Activated CD8-positive, alpha-beta memory T cell treated with anti-CD3 and anti-CD28 coated beads for 1 hour (primary cell): ENCODE measurements at places on chromosomes 4 and X.

GRCh38 chr4:156547439-156547838, 424.2 kb downstream of the PDGFC start:
- DNase-seq, result no peak

- no peak for DNase-seq
Measured at GRCh38 chr4:140126261-140126660, 27.7 kb downstream of the MAML3 start.

DNA sequence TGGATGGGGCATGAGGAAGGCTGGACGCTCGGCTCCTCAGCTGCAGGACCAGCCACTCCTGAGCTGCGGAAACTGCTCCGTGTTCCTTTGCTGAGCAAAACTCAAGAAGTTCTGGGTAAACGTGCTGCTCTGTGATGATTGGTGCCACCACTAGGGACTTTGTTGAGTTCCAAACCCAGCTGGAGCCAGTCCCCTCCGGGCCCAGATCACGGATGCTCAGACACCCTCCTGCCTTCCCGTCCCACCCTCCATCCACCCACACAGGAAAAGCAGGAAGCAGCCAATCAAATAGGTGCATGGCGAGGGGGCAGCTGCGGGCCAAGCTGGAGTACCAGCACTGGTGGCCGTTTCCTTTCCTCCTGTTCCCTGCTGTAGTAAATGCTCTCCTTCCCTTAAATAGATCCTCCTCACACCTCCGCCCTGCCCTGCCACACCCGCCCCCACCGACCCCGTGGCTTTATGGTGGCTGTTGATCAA, 68.0 kb downstream of the ADRA2C start:
- DNase-seq, result no peak

- DNase-seq, result no peak
Measured at GRCh38 chrX:17830211-17830610, 30.9 kb downstream of the RAI2 start.

DNA sequence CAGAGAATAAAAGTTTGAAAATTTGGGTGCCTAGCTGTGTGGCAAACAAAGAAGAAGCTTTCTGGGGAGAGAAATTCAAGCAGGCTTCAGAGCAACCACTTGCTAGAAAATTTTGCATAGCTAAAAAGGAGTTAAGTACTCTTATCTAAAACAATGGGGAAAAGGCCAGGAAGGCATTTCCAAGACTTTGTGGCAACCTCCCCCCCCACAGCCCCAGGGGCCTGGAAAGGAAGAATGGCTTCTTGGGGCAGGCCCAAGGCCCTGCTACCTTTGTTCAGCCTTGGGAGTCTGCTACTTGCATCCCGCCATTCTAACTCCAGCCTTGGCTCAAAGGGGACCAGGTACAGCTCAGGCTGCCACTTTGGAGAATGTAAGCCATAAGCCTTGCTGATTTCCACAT, 102.2 kb downstream of the PTCHD1 start:
- no peak for DNase-seq

DNA sequence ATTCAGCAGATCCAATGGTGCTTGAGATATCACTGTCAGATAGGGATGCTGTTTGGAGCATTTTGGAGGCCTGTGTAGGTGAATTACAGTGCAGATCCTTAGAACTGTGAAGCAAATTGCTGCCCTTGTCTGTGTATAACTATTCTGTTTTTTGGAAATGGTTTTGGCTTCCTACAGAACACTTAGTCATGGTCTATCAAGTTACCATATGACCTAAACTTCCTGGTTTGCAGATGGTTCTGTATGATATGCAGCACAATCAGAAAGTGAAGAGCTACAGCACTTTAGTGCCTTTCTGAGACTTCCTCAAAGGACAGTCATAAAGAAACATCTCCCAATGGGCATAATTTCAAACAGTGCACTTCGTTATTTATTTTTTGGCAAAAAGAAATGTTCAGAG, 688.6 kb downstream of the SH3BGRL start:
- DNase-seq, result no peak

DNA sequence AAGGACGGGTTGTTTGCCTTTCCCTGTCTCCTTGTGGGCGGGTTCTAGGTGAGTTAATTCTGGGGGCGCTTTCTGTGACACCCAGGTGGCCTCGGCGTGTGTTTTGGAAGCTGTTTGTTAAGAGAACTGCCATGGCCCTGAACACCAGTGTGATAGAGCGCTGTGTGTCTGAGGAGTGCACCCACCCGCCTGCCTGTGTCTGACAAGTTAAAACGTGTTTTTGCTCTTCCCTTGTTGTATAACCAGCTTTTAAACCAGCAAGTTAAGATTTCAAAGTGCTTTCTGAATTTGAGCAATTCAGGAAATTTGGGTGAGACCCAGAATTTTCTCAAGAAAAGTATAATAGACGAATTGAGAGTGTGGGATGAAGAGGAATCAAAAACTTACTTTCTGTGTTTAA, 55.2 kb upstream of the HGFAC start:
- DNase-seq, result no peak

- no peak for DNase-seq
Measured at GRCh38 chr4:152663203-152664066, 16.4 kb downstream of the TMEM154 start.

- DNase-seq, result no peak
Measured at GRCh38 chrX:148755111-148755510, 254.7 kb downstream of the AFF2 start.

GRCh38 chrX:2654436-2655340, 36.4 kb upstream of the CD99 start:
- DNase-seq, result no peak

GRCh38 chr4:173420801-173421200, 21.9 kb upstream of the SCRG1 start:
- no peak for DNase-seq

- DNase-seq, result no peak
Measured at GRCh38 chrX:10949541-10949940, 161.6 kb upstream of the HCCS start.

GRCh38 chr4:168677879-168678278, 181.0 kb downstream of the PALLD start:
- no peak for DNase-seq

DNA sequence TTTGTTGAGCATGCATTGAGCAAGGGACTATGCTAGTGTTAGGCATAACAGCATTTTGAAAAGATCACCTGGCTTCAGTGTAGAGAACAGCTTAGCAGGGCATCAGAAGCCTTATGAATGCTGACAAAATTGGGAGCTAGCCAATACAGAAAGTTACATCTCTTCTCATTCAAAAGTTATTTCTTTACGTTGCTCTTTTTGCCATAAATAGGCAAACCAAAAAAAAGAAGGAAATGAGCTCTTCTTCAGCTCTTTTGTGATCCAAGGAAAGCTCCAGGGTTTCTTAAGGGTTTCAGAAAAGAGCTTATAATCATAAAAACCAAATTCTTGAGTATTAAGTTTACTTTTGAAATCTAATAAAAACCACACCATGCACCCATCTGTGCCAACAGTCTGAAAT, 35.2 kb upstream of the LNX1 start:
- no peak for DNase-seq

DNA sequence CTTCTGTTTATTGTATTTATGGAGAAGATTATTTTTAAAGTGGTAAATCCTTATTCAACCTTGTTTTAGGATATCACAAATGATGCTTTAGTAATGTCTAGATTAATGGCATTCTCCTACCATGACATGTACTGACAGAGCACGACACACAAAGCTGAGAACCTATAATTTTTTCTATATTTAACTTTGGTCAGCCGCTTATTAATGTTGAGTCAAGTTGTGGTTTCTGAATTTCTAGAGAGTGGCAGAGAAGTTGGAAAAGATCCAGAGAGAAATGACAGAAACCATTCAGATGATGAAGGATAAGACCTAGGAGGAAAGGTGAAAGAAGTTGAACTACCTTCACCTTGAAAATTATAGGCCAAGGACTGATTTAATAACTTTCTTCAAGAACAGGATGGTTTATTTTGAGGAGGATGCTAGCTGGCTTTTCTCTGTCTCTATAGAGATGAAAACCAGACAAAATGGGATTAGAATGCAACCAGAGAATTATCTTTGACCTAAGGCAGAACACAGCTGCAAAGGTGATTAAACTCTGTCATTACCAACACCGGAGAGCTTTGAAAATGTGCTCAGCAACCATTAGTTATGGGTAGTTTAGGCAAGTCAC, 62.6 kb upstream of the TSPAN5 start:
- no peak for DNase-seq

DNA sequence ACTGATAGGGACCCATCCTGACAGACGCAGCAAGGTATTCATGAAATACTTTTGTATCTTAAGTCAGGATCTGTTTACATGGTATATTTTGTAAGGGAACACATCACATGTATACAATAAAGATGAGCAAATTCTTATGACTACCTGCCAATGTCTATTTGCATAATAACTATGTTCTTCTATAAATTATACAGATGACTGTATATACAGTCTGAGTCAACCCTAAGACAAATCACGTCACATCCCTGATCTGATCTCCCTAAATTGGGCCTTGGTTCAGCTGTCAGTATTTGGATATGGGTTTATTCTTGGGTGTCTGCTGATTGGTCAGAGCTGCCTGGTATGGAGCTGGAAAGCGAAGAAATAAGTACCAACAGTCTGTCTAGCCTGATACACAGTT, 93.3 kb downstream of the SERPINA7 start:
- no peak for DNase-seq

DNA sequence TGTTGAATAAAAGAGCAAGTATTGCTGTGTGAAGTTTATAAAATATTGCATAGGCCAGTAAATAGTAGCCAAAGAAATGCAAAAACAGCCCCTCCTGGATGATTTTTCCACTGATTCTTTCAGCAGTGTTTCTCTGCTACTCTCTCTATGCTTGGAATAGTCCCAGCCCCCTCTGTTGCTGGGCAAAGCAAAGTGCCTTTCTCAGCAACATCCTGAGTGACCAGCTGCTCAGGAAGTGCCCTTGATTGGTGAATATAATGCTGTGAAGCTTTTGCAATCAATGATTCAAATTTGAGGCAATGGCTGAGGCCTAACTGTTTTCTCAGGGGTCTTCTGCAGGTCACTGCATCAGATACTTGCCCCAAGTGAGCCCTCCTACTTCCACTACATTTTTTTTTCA, 656.7 kb downstream of the ZNF674 start:
- no peak for DNase-seq

DNA sequence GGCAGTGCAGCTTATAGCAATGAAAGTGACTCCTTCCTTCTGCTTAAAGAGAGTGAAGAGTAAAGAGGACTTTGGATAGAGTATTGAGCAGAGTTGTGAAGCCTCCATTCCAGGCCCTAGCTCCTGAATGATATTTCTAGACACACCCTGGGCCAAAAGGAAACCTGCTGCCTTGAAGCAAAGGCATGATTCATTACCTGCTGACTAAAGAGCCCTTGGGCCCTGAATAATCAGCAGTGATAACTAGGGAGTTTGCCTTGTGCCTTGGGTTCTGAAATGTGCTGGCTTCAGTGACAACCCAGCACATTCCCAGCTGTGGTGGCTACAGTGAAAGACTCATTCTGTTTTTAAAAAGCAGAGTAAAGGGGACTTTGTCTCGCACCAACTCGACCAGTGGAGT, 49.2 kb downstream of the STPG2 start:
- DNase-seq, result no peak

GRCh38 chr4:22625311-22625710, 67.4 kb upstream of the GBA3 start:
- no peak for DNase-seq

GRCh38 chr4:161988946-161989345, 174.9 kb downstream of the FSTL5 start:
- DNase-seq, result no peak

GRCh38 chr4:113616443-113616842, 145.1 kb downstream of the CAMK2D start:
- DNase-seq, result no peak

DNA sequence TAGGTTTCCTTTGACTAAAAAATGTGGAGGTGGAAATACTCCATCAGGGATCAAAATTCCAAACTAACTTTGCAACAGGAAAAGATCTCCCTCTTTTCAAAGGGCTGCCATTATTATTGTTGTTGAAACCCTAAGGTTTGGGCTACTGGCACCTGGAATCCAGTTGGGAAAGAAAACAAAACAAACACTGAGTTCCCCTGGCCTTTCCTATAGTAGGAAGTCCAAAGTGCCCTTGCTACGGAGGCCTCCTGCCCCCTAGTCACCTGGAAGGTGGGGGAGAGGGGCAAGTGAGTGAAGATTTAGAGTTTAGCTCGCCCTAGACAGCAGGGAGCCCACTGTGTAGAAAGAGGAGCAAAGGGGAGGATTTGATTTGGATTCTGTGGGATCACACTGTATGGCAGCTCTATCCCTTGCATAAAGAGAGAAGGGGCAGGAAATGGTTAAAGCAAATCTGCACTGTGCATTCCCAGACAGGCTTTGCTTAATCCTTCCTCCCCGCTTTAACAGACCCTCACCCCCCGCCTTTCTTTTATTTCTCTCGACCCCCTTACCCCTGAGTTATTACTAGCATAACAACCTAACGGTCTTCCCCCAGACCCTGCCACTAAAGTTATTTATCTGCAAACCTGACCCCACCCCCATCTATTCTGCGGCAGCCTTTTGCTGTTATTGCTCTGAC, 627 bp upstream of the FAT4 start:
- DNase-seq, result no peak

- DNase-seq, result no peak
Measured at GRCh38 chrX:32868524-32868895, 342.8 kb downstream of the DMD start.

- no peak for DNase-seq
Measured at GRCh38 chr4:87270144-87270543, 49.7 kb upstream of the KLHL8 start.

- DNase-seq, result no peak
Measured at GRCh38 chrX:126855839-126856524, 36.5 kb downstream of the PRR32 start.

DNA sequence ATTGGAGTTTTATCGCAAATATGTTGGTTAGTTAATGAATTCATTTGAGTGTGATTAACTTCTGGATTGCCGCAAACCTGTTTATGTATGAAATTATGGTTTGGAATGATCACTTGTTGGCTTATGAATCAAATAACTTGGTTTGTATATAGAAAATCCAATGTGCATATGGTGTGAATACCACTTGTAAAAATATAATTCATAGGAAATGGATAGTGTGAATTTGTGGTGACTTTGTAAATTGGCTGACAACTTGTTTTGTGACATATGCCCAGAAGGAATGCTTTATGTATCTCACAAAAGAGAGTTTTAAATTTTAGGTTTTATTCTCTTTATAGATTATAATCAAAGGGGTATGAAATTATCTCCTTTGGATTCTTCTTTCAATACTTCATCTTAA, 436.2 kb downstream of the EPHA5 start:
- no peak for DNase-seq

DNA sequence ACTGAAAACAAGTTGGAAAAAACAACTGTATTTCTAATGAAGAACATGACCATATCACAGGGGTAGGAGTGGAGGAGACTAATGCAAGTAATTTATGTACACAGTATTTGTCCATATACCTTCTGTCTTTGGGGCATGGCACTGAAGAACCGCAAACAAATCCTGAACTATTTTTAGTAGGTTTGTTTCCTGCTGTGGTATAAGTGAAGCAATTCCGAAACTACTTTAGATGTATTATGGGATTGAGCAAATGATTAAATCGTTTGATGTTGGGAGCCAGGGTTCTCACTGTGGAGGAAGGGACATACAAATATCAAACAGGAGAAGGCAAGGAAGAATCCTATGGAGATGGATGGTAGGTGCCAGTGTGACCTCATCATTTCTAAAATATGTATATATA, 18.9 kb upstream of the SH3KBP1 start:
- no peak for DNase-seq

GRCh38 chrX:65476564-65476963, 58.0 kb downstream of the LAS1L start:
- DNase-seq, result no peak
